ENCODE measurements at places on chromosomes 6 and 20.

DNA sequence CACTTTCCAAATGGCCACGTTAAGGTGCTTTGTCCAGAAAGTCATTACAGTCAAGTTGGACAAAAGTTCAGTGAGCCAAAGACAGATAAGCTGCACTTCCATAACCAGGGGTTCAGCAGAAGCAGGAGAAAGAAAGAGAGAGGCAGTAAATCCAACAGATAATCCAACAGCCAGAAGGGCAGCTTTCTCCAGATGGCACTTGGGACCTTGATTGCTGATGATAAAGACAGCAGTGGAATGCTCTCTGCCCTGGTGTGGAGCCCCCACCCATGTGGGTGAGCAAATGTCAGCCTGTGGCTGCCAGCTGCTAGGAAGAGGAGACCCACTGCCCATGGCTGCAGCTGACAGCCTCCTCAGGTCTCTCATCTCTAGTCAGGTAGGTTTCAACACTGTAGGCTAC, 18.7 kb upstream of the NRSN1 start:
- DNase-seq = no peak

GRCh38 chr20:41657655-41658054, 39.5 kb upstream of the CHD6 start:
- no peak for DNase-seq

DNA sequence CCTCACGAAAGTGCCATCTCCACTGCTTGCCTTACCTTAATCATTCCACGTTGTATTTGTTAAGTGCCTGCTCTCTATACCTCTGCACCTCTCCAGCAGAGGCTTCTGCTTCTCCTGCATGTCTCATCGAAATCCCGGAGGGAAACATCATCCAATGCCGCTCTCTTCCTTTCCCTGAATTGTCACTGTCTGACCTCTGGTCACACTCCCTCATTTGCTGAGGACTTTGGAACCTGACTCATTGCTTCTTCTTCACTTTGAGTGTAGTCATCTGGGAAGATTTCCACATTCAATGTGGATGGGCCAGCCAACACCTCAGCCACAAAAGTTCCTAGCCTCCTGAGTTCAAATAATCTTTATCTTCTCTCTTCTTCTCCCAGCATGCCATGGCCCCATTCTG, 78.9 kb upstream of the BEND6 start:
- DNase-seq = peak; percentile 84

- DNase-seq = no peak
These were observed 179.3 kb upstream of the DTNBP1 start for GRCh38 chr6:15841937-15842726.

DNA sequence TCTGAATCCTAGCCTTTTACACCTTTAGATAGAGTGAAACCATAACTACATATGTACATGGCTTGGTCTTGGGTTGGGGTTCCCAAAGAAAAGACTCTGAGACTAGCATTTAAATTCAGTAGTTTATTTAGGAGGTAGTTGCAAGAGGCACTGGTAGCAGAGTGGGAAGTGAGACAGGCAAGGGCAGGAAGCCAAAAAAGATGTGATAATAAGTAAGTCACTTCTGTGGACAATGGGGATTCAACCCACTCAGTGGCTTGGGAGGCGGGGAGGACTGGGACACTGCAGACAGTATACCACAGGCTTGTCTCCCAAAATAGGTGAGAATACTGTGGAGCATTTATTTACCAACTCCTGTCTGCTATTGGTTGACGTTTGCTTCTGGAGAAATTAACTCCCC, 131.9 kb downstream of the SLC24A3 start:
- no peak for DNase-seq

- DNase-seq = no peak
These were observed 23.1 kb downstream of the ELOVL2 start for GRCh38 chr6:11021003-11021402.

DNA sequence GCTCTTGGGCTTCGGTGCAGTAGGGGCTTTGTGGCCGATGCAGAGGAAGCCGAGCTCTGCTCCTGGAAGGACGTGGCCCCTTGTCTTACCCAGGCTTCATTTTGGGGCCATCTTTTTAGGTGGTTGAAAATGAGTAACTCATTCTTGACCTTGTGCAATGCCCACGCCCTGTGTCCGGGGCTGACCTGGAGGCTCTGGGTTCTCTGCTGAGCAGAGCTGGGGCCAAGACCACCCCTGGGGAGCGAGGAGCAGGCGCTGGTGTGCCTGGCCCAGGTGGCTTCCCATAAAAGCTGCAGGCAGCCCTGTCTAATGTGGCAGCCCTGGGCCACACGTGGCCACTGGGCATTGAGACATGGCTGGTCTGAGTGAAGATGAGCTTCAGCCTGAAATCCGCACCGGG, 25.7 kb downstream of the NTSR1 start:
- DNase-seq = no peak

DNA sequence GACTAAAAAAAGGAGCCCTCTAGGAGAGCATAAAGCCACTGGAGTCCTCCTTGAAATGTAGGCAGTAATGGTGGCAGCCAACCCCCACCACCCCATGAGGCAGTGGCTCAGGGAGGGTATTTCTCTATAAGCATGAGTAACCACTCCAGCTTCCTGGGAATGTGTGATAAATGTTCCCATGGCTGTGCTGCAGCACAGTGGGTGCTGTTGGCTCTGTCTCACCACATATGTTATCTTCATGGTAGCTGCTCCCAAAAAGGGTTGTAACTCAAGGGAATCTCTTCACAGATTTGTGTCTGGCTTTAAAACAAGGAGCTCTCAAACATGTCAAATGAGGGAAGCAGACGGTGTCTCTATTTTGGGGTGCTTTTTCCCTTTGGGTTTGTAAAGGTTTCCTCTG, 7.5 kb upstream of the PHACTR1 start:
- DNase-seq = peak; percentile 5

- DNase-seq = no peak
These were observed 9.8 kb downstream of the ADRM1 start for GRCh38 chr20:62312662-62312977.
